ENCODE measurements at places on chromosomes 7 and 10. TPM values are rescaled to one million over a fixed set of nuclear protein-coding genes. Genes with fewer than 3 reads are reported as not detected.

Gene LEP
- polyA plus RNA-seq, result 37.0 TPM

Gene CXCL12
- polyA plus RNA-seq, result 33.2 TPM

Gene BTBD16
- polyA plus RNA-seq, result 0.04 TPM

Gene CLDN15
- 6.1 TPM for polyA plus RNA-seq

Gene ZNF503
- 19.8 TPM for polyA plus RNA-seq

Gene ASZ1
- not detected for polyA plus RNA-seq

Gene SLC29A3
- polyA plus RNA-seq, result 4.1 TPM

Gene VPS26A
- 13.1 TPM for polyA plus RNA-seq

Gene C7orf57
- polyA plus RNA-seq, result not detected

Gene RASA4B
- polyA plus RNA-seq, result 12.6 TPM

Gene NPFFR1
- polyA plus RNA-seq, result 0.11 TPM

Gene GFRA1
- 2.0 TPM for polyA plus RNA-seq

Gene GIGYF1
- polyA plus RNA-seq, result 35.3 TPM

Gene ANKRD61
- polyA plus RNA-seq, result not detected

Data from adipose tissue (tissue), 3 donors.